ENCODE measurements at places on chromosomes 1 and 21.

DNA sequence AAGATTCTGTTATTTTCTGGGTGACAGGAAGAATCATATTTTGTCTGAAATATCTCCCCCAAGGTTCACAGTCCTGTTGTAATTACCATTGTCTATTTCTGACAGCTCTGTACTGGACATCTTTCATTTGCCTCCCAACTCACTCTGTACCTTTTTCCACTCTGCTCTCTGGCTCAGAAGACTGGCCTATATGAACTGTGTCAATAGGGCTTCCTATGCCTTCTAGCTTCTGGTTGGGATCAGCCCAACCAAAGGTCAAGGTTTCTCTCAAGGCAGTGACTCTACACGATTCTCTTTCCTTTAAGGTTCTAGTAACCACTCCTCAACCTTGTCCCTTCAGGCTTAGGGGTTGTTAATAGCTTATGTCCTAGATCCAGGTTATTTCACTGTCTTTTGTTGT lies 17.5 kb downstream of the KLHL12 start:
- no peak for DNase-seq

DNA sequence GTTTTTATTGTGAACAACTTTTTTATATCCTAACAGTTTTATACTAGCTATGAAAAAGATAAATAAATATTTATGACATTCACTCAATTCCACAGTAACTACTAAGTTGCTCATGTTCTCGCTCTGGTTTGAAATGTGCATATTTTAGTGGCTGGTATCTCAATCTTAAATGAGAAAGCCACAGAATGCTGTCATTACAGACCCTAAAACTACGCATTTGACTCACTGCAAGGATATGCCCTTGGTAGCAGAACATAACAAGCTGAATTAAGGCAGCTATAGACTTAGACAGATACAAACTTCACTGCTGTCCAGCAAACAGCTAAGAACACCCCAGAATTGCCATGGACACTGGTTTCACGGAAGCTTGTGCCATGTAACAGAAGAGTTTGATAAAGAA lies 19.0 kb downstream of the DAB1 start:
- DNase-seq = no peak

DNA sequence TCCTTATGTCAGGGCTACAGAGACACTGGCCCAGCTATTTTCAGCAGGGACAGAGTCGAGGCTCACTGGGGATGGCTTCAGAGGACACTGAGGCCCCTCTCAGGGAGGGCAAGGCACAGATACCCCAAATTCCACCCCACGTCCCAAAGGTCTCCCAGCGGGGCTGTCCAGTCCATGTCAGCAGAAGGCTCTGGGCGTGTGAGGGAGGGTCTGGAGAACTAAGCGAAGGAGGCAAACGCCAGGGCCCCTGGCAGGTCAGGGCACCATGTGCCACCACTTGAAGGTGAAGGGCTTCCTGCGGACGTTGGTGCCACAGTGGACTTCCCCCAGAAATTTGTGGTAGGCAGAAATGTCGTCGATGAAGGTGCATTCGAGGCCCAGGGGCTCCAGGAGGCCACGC lies 15.0 kb upstream of the SDHB start:
- DNase-seq = no peak

- DNase-seq = no peak
Observed at GRCh38 chr21:31473685-31474345, 129.8 kb upstream of the TIAM1 start.

DNA sequence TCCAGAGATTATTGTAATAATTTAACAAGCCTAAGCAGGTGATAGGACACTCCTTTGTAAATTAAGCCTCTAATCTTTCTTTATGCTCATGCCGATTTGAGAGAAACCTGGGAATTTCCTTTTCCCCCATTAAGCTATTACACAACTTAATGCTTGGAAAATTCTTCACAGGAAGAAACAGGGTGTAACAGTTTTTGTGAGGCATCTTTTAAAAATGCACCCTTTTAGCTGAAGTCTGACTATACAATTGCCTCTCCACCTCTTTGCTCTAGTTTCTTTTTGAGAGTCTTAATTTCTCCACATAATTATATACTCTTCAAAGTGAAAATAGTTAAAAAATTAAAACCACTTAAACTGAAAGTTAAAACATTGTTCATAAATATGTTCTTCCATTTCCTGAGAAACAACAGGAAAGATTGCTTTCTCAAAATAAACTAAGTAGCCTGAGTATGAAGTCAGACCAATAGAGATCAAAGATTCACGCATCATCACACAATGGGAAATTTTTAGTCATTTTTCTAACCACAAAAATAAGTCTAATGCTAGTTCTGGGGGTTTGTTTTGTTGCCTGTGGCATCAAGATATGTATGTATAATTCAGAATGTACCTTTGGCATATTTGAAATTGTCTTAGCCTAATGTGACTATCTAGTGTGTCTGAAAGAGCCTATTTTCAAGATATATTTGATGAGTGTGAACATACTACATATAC lies 34.7 kb downstream of the LRRC8D start:
- no peak for DNase-seq

- no peak for DNase-seq
Observed at GRCh38 chr1:10431070-10431730, 967 bp downstream of the CENPS start.

- no peak for DNase-seq
Observed at GRCh38 chr1:10186331-10187025, 23.9 kb upstream of the KIF1B start.

DNA sequence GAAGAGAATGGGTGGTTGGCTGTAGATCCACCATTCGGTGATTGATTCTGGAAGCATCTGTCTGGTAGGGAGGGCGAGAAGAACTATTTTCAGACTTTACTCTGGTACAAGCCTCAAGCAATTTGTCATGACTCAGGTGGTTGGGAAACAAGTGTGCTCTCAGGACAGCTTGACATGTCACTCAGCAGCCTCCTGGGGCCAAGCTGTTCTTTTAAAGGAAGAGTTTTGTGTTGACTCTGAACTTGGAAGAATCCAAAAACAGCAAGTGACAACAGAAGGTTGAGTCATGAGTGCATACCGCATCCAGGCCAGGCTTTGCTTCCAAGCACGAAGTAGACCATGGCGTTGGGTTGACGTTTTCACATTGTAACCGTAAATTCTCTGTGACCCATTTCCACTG lies 65.9 kb downstream of the CLIC6 start:
- no peak for DNase-seq

GRCh38 chr1:226981386-226981817 lies 41.3 kb downstream of the COQ8A start:
- DNase-seq = no peak

- DNase-seq = no peak
Observed at GRCh38 chr1:173295995-173296394, 88.9 kb upstream of the TNFSF4 start.

DNA sequence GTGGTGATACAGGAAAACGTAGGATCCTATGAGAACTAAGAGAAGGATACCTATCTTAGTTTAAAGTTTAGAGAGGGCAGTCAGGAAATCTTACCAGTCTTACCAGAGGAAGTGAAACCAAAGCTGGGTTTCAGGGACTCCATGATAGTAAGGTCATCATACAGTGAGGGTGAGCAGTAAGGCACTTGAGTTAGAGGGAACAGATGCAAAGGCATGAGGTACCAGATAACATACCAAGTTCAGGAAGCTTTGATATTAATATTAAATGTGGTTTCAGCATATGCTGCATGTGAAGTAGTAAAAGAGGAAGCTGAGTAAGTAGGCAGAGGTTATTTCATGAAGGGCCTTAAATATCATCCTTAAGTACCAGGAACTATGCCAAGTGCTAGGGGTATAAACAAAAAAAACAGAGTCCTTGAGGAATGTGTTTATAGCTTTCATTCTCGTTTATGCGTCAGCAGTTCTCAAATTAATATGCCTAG lies 16.9 kb downstream of the ATG4C start:
- no peak for DNase-seq

- no peak for DNase-seq
Observed at GRCh38 chr1:165397944-165398343, 41.4 kb upstream of the LMX1A start.

DNA sequence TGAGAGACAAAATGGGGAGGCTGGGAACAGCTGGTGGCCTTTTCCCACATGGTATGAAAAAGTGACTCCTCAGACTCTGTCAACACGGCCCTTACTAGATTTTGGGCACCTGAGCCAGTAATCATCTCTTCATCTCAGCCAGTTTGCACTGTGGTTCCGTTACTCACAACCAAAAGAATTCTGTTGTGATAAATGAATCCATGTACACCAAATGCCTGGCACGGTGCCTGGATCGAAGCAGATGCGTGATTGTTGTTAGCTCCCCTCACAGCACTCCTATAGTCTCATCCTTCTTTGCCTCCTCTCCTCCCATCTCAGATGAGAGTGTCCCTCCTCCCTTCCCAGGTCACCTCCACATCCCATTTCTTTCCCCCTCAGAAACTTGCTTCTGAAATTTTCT lies 57.9 kb upstream of the GJB5 start:
- DNase-seq = no peak

DNA sequence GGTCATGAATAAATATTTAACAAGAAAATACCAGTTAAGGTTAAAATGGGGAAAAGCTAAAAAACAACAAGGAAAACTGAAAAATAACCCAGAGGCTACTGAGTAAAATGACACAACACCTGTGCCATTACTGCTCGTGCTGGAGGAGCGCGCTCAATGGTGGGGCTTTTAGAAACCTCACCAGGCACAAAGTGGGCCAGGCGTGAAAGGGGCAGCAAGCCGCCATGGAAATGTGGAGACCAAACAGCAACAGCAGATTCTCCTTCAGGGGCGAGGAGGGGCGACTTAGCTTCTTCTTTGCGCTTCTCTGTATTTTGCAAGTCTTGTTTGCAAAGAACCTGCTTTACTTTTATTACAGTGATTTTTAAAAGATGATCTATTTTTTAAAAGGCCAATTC lies 18.9 kb upstream of the SPATC1L start:
- no peak for DNase-seq

DNA sequence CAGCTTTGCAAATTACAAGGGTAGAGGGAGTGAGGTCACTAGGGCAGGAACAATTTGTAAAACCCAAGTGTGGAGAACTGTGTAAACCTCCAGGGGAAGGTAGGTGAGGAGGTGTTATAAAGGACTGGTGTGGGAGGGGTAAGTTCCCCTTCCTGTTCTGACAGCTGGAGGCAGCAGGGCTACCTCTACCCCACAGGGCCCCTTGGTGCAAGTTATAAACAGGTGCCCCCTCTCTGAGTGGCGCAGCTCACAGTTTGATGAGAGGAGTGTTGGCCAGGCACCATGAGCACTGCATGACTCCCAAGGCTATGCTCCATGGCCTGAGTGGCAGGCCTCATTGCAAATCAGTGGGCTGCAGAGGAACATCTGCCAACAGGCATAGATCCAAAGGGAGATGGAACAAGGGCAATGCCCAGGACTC lies 41.0 kb downstream of the MFSD2A start:
- DNase-seq = no peak

GRCh38 chr1:111733183-111733991 lies 5.8 kb downstream of the INKA2 start:
- no peak for DNase-seq

DNA sequence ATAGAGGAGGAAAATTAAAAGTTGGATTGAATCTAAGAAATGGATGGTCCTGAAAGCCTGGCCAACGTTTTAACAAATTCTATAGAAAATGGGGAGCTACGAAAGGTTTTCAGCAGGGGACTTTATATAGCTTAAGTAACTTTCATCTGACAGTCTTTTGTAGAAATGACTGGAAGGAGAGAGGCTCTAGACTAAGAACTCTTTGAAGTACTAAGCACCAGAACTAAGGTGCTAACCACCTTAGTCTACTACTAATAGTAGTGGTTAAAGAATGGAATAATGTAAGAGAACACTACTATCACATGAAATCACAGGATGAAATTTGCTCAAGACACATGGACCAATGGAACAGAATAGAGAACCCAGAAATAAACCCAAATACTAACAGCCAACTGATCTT lies 126.1 kb downstream of the DENND1B start:
- no peak for DNase-seq

- DNase-seq = no peak
Observed at GRCh38 chr1:193480755-193481154, 294.3 kb upstream of the B3GALT2 start.

DNA sequence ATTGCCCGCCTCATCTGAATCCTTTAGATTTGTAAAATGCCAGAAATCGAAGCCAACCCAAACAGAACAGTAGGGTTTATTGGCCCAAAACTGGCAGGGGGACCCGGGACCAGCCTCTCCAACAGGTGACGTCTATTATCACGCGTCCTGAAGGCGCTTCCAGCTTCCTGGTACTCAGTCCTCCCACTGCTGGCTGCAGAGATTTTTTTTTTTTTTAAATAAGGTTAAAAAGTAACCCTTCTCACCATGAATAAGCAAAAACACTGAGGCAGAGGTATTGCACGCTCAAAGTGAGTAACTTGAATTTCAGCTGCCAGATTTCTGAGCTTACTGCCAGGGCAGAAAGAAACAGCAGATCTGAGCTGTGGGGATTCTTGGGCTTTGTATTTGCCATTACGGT lies 54.4 kb upstream of the GCLM start:
- no peak for DNase-seq

DNA sequence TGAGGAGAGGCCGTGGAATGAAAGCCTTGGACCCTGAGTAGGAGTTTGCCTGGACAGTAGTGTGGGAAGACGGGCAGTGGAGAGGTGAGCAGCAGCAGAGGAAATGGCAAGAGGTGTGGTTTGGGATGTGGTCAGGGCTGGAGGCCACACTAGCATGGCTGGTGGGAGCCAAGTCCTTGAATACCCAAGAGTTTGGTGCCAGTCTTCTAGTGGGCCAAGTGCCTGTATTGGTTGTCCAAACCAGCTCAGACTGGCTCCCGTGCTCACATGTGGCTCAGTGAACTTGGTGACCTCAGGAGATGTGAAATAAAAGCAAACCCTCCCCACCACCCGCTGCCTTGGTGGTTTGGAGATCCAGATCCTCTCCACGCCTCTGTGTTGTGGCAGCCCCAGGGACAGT lies 2.4 kb downstream of the GUCA2A start:
- DNase-seq = no peak

DNA sequence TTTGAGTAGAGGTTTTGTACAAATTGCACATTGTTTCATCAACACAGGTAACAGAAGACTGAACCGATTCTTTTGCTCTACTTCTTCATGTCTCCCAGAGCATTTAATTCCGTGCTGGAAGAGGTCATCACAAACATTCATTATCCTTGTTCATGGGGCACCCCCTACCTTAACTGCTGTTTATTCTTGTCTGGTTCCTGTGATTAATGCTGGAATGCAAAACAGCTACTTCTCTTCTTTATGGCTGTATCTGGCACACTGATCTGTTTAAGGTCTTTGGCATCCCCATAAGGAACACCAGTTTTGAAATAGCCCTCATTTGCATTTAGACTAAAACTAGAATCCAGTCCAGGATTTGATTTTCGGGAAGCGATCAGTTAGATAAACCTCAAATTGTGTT lies 42.2 kb downstream of the NTNG1 start:
- no peak for DNase-seq

- no peak for DNase-seq
Observed at GRCh38 chr1:245124644-245125043, 30.1 kb upstream of the KIF26B start.

DNA sequence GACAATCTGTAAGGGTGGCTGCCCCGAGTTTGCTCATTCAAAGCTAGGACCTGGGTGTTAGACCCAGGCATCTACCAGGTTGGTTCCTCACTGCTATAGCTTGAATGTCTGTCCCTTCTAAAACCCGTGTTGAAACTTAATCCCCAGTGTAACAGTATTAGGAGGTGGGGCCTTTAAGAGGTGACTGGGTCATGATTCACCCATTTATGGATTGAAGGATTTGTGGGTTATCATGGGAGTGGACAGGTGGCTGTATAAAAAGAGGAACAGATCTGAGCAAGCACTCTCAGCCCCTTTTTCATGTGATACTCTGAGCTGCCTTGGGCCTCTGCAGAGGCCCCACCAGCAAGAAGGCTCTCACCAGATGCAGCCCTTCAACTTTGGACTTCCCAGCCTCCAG lies 29.4 kb downstream of the PSMG1 start:
- DNase-seq = no peak

Measured in stimulated activated CD8-positive, alpha-beta memory T cell treated with anti-CD3 and anti-CD28 coated beads, Interleukin-7, amount 100 ng/mL, for 1 hour (primary cell).